AG20443 (cell line): ENCODE measurements at places on chromosomes 4 and X.

- DNase-seq = no peak
Observed at GRCh38 chr4:74947798-74948197, 14.9 kb downstream of the PARM1 start.

- peak; percentile 9 for DNase-seq
Observed at GRCh38 chr4:89837993-89838390, 1.0 kb upstream of the SNCA start.

GRCh38 chrX:16042980-16043379 is 80.4 kb upstream of the GRPR start:
- no peak for DNase-seq

- peak; percentile 38 for DNase-seq
Observed at GRCh38 chr4:24753519-24753918, 41.9 kb upstream of the SOD3 start.

GRCh38 chrX:39813631-39814277 is 284.0 kb downstream of the BCOR start:
- DNase-seq = peak; percentile 62

- DNase-seq = peak; percentile 8
Observed at GRCh38 chrX:136147976-136148375, 643 bp downstream of the FHL1 start.

DNA sequence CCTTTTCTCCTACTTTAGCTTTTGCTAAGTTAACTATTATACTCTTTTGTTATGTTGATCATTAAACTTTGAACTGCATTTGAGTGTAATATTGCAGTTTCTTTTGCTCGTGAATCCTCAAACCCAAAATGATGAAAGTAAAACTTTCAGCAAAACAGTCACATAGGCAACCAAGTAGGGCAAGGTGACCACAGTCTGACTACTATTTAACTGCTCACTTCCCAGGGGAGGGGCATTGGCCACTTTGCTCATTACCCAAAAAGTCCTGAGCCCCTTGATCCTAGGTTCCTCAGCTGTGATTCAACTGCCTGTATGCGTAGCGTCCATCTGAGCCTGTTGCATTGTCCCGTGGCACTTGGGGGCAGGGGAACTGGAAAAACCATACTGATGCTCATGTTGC is 17.0 kb downstream of the RBMX2 start:
- DNase-seq = no peak

DNA sequence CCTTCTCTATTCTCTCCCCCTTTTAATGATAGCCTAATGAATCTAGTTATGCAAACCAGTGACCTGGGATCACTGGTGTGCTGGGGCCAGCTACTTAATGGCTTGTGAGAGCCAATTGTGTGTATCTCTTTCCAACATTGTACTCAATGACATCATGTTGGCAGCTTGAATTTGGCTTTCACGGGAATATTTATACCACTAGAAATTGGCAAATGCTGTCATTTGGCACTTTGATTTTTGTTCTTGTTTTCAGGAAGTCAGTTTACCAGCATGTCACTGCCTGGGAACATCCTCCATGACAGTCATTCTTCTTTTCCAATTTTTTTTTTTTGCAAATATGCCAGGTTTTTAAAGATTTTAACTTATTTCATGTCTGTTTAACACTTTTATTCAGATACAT is 1685.3 kb downstream of the STIM2 start:
- DNase-seq = no peak

- DNase-seq = no peak
Observed at GRCh38 chrX:9341291-9342201, 123.3 kb upstream of the TBL1X start.

DNA sequence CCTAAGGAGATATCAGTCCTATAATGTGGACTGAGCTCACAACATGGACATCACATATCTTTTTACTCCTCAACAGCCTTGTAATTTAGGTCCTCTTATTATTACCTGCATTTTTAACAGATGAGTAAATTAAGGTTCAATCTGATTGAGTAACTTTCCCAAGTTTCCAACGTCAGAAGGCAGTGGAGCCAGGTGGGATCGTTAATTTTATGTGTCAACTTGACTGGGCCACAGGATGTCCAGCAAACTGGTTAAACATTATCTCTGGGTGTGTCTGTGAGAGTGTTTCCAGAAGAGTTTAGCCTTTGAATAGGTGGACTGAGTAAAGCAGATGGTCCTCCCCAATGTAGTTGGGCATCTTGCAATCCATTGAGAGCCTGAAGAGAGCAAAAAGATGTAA is 59.0 kb upstream of the SLIT2 start:
- DNase-seq = no peak

- peak; percentile 91 for DNase-seq
Observed at GRCh38 chr4:7802093-7802726, 137.5 kb downstream of the AFAP1 start.

- no peak for DNase-seq
Observed at GRCh38 chrX:40318801-40319200, 221.0 kb upstream of the BCOR start.

DNA sequence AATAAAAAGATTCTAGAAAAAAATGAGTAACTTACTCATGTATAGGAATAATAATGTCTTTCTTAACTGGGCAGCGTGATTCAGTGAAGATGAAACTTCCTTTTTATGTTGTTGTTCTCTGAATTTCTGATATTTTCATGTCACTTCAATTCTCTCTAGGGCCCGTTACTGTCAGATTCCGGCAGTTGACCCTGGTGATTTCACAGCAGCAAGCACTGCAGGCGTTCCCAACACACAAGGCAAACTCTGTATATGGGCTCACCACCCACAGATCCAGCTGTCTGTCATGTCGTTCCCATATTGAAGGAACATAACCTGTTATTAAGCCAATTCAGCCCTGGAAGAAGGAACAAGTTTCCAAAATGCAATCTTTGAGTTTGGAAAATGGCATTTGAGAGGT is 288.3 kb upstream of the GALNTL6 start:
- no peak for DNase-seq

GRCh38 chr4:120920666-120921065 is 1.9 kb downstream of the PRDM5 start:
- no peak for DNase-seq

- no peak for DNase-seq
Observed at GRCh38 chr4:7389719-7390118, 45.0 kb downstream of the PSAPL1 start.

- no peak for DNase-seq
Observed at GRCh38 chr4:105296672-105297071, 150.0 kb downstream of the TET2 start.

DNA sequence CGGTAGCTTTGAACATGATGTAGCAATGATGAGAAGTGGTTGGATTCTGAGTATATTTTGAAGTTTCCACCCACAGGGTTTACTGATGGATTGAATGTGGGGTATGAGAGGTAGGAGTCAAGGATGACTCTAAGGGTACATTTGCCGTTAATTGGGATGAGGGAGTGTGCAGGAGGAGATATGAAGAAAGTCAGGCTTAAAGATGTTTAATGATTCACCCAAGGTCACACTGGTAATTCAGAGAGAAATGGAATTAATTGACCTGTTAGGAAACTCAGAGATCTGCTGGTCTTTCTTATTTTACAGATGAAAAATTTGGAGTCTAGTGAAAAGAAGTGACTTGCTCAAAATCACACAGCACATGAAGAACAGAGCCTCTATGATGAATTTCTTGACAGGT is 390.7 kb downstream of the GBA3 start:
- no peak for DNase-seq

- DNase-seq = peak; percentile 33
Observed at GRCh38 chr4:151921811-151922210, 161.0 kb upstream of the GATB start.

DNA sequence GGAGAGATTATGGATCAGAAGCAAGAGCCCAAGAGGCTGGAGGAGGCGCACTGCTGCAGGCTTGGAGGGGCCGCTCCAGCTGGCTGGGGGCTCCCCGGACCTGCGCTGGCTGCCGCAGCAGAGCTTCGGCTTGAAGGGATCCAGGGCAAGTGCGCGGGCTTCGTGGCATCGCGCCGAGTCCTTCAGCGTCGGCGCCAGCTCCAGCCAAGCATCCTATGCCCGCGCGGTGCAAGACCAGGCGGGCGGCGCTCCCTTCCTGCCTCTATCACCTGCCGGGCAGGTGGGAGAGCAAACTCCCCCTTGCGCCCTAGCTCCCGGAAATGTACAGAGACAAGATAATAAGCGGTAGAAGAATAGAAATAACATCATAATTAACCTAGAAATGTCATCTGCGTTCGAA is 10.5 kb upstream of the UCP1 start:
- DNase-seq = no peak

- no peak for DNase-seq
Observed at GRCh38 chr4:6393066-6393465, 79.3 kb downstream of the PPP2R2C start.

GRCh38 chr4:87853108-87853507 is 20.3 kb downstream of the MEPE start:
- peak; percentile 40 for DNase-seq

GRCh38 chrX:125544031-125544660 is 224.5 kb downstream of the TEX13C start:
- no peak for DNase-seq

GRCh38 chrX:140799216-140799615 is 89.7 kb downstream of the LINC00632 start:
- no peak for DNase-seq

- DNase-seq = no peak
Observed at GRCh38 chr4:82213485-82214417, 160.0 kb downstream of the HNRNPD start.

- DNase-seq = no peak
Observed at GRCh38 chrX:40173143-40174000, 75.6 kb upstream of the BCOR start.

GRCh38 chr4:101005659-101006058 is 341.7 kb downstream of the PPP3CA start:
- no peak for DNase-seq

DNA sequence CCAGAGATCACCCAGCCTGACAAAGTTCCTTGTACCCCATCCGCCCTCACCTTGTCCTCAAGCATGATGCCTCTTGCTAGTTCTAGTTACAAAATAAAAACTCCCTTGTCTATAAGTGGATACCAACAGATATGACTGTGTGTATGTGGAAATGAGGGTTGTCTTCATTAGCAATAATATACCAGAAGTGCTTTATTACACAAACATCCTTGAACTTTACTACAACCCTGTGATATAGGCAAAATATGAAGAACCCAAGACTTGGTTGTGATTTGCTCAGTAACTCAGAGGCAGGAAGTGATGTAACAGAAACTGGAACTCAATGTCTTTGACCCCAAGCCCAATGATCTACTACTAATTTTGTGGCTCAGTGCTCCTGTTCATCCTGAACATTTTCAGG is 97.6 kb downstream of the AKAP4 start:
- no peak for DNase-seq

- DNase-seq = peak; percentile 17
Observed at GRCh38 chr4:107213410-107213809, 177.3 kb upstream of the DKK2 start.

DNA sequence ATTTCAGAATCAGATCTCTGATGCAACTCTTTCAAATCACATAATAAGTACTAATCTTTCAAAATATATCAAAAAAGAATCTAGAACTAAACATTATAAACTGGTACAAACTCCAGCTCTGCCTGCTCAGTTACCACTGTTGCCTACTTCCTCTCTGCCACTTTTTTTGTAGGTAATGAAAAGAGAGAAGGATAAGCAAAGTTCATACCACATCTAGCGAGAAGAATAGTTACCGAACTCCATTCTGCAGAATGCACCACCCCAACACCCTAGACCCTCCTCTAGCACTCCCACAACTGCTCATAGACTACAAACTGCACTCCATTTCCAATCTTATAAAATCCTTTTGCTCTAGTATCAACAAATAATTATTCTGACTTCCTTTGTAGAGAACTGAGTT is 19.7 kb upstream of the LRBA start:
- no peak for DNase-seq

GRCh38 chrX:100895365-100896075 is 21.4 kb upstream of the NOX1 start:
- DNase-seq = peak; percentile 19

- no peak for DNase-seq
Observed at GRCh38 chrX:92213786-92214185, 434.6 kb downstream of the PCDH11X start.

GRCh38 chr4:74997948-74998729 is 65.2 kb downstream of the PARM1 start:
- DNase-seq = no peak

GRCh38 chr4:177680308-177680707 is 238.1 kb upstream of the AGA start:
- no peak for DNase-seq

- peak; percentile 37 for DNase-seq
Observed at GRCh38 chrX:71098302-71098701, 2.7 kb downstream of the FOXO4 start.

- no peak for DNase-seq
Observed at GRCh38 chrX:49762175-49762720, 66.5 kb upstream of the PAGE1 start.

DNA sequence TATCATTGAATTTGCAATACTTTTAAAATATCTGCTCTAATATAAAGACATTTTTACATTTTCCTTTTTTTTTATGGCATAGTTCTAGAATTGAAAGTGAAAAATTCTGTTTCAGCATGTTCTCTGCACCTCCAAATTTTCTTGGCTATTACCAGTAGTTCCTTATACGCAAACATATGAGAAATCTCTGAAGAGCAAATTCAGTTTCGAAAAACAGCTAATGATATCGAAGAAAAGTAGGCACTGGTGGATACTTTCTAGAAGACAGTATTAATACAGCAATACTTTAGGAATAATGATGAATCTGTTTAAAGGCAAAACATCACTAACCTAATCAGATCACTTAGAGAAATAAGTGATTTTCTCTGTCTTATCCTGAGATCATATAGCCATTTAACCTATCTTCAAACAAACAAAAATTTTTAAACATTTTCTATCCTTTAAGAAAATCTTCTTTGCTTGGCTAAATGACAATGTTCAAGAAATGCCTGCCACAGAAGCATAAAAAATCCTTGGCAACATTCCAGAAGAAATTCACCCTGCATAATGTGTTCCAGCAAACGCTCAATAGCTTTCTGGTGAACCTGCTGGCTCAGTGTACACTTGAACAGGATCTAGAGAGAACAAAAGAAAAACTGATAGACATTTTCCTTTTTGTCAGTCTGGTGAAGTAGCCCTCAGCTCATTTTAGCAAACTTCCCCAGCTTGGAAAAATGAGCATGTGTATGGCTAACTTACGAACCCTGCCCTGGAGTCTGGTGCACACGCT is 51.2 kb upstream of the KLF3 start:
- DNase-seq = no peak

GRCh38 chr4:7360806-7361205 is 73.9 kb downstream of the PSAPL1 start:
- no peak for DNase-seq

DNA sequence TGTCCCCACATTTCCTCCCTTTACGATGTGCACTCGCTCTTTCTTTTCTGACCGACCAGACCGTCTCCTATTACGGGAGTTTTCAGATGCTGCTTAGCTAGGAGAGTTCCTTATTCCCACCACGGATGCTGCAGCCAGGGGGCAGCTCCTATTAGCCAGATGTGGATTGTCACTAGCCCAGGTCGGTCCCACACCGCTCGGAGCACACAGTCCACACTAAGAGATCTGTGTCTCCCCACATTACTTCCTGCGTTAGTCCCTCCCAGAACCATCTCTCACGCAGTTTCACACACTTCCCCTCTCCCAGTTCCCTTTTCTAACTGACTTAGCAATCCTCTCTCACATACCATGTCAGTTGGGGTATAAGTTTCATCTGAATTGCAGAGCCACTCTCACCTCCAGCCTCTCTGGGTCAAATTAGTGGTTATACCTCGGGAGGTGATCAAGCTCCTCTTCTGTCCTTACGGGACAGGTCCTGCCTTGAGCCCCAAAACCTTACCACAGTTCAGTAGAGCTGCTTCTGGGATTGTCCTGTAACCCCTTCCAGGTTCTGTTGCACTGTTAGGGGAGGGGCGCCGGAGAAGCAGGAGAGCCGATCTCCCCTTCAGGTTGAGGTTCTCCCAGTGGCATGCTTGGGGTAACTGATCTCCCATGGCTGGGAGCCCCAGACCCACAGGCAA is 28.2 kb downstream of the SULT1E1 start:
- no peak for DNase-seq
